ENCODE measurements at places on chromosomes 6 and 20. TPM values are rescaled to one million over a fixed set of nuclear protein-coding genes. Genes with fewer than 3 reads are reported as not detected.

DNA sequence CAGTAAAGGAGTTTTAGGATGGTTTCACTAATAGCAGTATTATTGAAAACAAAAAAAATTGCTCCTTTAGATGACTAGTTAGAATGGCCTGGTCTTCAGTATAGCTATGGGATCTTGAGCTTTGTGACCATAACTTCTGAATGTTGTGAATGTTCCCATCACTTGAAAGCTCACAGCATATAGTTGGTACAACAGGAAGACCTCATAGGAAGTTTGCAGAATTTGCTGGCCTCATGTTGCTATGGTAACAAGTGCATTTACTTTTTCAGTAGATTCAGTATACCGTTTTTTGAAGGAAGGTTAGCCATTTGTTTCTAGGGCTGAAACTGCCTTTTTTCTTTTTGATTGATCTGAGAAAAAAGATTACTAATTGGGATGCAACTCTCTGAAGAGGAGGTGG, 8.3 kb downstream of the PHF3 start:
- DNase-seq, result no peak

DNA sequence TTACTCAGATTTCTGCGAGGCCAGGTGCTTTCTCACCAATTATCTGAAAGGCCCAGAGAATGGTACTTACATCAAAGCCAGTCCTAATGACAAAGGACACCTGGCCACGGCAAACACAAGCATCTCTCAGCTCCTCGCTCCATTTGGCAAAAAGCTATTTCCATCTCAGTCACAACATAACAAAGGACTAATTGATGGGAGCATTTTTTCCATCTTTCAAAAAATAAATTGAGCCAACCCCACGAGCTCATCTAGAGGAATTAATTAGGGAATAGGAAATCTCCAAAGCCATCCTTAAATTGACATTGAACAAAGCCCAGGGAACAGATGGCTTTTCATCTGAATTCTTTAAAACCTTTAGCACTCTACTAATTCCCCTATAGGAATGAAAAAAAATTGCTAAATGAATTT, 236.7 kb downstream of the HAO1 start:
- no peak for DNase-seq

GRCh38 chr20:48069596-48069995, 284.3 kb upstream of the SULF2 start:
- no peak for DNase-seq

DNA sequence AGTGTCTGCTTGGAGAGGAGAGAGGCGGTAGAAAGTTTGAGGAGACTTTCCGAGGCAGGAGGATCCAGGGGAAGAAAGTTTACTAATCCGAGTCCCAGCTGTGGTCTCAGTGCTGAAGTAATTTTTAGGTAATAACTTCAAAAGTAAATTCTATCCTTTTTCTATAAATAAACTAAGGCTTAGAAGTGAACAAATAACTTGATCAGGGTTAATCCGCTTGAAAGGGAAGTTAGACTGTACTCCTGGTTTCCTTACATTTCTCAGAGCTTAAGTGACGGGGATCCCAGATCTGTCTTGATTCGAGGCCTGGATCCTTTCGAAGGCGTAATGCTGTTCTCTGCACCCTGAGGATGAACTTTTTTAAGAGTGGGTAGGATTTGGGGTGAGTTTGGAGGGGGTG, 2.6 kb downstream of the STK35 start:
- DNase-seq, result no peak

Gene STX11
- polyA plus RNA-seq, result 0.78 TPM

Gene MRPL14
- 43.0 TPM for polyA plus RNA-seq

All from left renal cortex interstitium (tissue), 4 donors.